Left ventricle myocardium superior (tissue), 1 donor: ENCODE measurements at places on chromosomes 12 and 14. TPM values are rescaled to one million over a fixed set of nuclear protein-coding genes. Genes with fewer than 3 reads are reported as not detected.

Gene LRRC10
- total RNA-seq: 50.8 TPM

DNA sequence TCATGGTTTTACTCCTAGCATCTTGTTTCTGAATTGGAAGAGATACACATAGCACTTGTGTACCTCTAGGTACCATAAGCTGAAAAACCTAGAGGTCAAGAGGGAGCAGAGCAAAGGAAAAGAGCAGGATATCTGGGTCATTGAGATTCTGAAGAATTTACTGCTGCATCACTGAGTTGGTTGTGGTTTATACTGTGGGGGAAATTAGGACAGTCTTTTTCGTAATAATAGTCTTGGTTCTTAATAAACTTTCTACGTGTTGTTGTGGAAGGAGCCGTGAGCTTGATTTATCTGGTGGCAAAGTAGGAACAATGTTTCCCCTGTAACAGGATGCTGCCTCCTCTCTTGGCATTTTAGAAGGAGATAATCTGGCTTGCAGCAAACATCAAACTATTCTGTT is 80.2 kb downstream of the SLC4A8 start:
- DNase-seq: no peak

Gene BCL11B
- total RNA-seq: 0.20 TPM

DNA sequence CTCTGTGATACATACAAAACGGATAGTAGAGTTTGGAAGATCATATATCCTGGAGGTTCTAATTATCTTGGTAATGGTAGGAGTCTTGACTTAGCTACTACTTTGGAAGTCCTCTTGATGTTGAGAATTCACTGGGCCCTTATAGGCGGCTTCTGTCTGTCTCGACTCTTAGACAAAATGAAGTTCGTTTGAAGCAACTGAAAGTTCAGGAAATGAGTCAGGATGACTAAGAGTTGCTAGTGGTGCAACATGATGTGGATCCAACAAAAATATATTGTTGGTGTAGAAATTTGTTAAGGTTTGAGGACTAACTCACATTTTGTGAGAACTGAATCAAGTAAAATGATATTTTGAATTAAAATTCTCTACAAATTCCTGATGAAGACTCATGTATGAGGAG is 272.7 kb downstream of the AEBP2 start:
- no peak for DNase-seq

Gene PSME2
- 92.6 TPM for total RNA-seq

GRCh38 chr14:24081739-24082211 is 10.4 kb downstream of the CPNE6 start:
- no peak for DNase-seq

DNA sequence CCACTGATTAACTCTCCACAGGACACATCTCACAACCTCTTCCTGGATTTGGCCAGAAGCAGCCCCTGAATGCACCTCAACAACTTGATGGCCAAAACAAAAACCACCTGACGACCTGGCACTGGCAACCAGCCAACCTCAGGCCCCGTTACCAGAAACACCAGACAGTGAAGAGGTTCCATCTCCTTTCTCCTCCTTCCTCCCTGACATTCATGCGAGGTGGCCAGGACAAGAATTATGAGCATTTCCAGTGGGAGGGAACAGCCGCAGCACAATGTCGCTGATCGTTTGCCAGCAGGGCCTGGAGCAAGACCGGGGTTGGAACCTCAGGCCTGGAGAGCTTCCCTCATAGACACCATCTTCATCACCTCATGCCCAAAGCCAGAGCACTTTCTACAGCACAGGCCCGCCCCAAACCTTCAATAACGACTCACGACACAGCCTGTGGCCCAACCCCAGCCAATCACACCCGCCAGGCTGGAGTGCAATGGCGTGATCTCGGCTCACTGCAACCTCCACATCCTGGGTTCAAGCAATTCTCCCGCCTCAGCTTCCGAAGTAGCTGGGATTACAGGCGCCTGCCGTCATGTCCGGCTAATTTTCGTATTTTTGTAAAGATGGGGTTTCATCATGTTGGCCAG is 48.7 kb downstream of the CCDC88C start:
- no peak for DNase-seq

Gene AICDA
- total RNA-seq: not detected

Gene STAC3
- total RNA-seq: 1.4 TPM

DNA sequence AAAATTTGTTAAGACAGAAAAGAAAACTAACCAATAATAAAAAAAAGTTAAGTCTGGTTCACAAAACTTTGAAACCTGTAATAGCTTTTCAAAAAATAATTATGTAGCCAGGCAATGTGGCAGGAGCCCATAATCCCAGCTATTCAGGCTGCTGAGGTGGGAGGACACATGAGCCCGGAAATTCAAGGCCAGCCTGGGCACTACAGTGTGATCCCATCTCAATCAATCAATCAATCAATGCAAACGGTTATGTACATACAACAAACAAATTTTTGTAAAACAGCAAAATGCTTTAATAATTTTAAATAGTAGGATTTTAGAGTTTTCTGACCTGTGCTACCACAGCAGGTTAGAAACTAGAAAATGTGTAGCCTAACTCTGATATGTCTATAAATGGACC is 152.4 kb downstream of the MED13L start:
- DNase-seq: no peak

GRCh38 chr12:26939192-26939832 is 1.0 kb downstream of the FGFR1OP2 start:
- no peak for DNase-seq

DNA sequence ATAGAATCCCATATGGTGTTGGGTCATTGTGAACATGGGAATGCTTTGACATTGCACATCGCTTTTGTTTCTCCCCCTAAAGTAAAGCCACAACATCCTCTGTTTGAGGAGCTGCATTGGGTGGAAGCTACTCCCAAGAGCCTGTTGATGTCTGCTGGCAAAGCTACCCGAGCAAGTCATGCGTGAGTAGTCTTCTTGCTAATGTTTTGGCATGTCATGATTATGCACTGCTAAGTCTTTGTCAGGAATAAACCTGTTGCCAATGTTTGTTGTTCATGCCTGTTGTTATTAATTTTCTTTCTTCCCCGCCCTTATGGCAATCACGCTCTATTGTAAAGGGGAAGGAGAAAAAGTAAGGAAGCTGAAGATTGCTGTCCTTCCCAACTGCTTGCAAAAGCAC is 97.3 kb downstream of the EXOC5 start:
- DNase-seq: no peak

DNA sequence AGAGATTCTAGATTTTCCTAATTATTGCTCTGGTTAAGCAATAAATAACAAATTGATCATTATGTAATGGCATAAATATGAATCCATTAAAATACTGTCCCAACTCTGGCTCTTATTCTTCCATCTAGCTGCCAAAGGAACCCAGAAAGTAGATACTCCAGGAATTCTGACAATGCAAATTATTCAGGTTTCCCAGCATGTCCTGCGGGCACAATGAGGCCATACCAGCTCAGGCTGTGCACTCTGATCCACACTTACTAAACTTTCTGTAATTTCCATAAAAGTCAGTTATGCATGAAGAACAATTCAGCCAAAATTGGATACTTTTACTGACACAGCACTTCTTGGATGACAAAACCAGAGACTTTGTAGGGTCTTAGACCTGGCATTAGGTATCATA is 576.3 kb downstream of the KCNH5 start:
- DNase-seq: no peak

- no peak for DNase-seq
Measured at GRCh38 chr12:27651201-27651600, 45.0 kb upstream of the REP15 start.

- no peak for DNase-seq
Measured at GRCh38 chr14:60695327-60695726, 28.8 kb downstream of the SIX4 start.

Gene ACAD10
- 35.8 TPM for total RNA-seq

DNA sequence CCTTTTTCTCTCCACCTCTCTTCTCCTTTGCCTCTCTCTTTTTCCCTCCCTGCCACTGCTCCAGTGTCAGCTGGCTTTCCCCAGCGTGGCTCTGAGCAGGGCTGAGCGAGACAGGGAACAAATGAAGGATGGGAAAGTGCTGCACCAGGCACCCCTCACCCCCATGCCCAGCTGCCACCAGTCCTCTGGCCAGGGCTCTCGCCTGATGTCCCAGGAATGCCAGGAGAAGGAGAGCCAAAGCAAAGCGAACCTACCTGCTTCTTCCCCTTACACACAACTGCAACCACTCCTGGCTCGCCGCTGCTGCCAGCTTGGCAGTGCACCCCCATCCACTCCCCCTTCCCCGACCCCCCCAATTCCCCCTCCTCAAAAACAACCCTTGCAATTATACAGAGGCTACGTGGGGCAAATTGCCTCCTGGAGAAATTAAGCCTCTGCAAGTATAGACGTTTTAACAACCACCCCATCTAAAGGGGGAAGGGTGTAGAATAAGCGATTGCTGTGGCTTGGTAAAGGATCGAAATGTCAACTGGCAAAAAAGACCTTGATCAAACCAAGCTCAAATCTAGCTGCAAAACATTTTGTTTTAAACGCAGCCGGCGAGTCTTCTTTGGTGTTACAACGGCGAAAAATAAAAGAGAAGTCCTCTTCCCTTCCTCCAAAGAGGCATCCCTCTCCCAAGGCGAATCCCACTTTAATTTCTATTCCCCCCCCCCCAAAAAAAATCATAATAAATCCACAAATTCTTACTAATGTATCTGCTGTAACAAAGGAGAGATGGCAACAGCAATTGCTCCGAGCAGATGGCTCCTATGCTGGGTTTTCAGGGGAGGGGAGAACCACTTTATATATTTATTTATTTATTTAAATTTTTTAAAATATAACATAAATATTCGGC is 2.9 kb downstream of the BCL11B start:
- no peak for DNase-seq

Gene SRRM4
- total RNA-seq: 0.42 TPM

GRCh38 chr12:128079-128478 is 61.5 kb downstream of the IQSEC3 start:
- no peak for DNase-seq

GRCh38 chr12:70469221-70469820 is 103.2 kb downstream of the KCNMB4 start:
- DNase-seq: no peak

GRCh38 chr12:94535510-94535921 is 75.8 kb upstream of the CEP83 start:
- DNase-seq: no peak

DNA sequence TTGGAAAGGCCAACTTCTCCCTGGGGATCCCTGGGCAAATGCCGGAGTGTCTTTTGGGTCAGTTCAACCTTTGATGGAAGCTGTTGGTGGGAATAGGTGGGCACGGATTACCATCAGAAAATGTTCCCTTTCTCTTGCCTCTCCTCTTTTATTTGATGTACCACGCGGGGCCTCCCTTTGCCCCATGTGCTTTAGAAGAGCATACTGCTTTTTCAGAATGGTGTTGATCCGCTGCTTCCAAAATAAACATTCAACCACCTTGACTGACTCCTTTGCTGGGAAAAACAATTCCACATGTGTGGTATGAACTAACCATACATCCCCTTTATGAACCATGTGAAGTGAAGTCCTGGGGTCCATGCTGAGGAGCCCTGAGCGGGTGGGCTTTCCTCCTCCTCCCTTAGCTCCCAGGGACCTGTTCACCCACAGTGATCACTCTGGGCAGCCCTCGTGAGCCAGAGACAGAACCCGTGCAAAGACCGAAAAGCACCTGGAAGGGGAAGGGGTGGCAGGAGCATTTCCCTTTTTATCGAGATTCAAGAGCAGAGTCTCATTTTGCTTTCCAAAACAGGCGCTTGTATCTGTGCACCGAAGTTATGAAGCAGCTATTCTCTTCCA is 44.2 kb upstream of the PRMT8 start:
- no peak for DNase-seq

DNA sequence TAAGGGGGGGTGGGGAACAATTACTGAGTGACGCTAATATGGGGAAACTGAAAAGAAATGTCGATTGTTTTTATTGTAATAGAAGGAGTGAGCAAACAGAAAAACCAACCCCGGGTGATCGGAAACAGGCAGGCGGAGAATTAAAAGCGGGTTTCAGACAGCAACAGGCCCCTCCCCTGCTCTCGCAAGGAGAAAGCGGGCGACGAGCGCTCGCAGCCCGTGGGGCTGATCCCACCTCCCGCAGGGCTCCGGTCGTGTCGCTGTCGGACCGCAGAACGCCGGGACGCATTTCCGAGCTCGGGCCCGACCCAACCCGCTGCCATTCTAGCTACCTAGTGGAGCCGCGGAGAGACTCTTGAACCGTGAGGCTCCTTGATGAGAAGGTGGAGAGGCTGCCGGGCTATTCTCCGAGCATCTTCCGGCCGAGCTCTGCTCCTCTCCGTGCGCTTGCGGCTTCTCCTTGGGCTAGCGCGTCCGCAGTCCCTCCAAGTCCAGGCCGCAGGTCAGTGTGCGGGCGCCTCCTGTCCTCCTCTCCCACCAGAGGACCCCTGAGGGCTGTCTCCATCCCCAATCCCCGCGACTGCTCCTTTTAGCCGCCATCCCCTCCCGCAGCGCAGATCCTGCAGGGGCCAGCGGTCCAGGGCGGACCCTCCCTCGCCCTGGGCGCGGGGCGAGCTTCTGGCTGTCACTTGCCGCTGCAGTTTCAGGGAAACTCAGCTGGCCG is 4.1 kb upstream of the PAX9 start:
- peak; percentile 19 for DNase-seq

GRCh38 chr14:95910628-95911027 is 34.0 kb downstream of the TUNAR start:
- no peak for DNase-seq

Gene SLC16A7
- 129 TPM for total RNA-seq

DNA sequence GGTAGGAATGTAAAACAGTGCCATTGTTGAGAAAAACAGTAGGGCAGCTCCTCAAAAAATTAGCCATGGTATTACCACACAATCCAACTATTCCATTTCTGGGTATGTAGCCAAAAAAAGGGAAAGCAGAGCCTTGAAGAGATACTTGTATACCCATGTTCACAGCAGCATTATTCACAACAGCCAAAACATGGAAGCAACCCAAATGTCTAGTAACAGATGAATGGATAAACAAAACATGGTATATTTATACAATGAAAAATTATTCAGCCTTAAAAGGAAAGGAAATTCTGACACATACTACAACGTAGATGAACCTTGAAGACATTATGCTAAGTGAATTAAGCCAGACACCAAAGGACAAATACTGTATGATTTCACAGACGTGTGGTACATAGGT is 67.6 kb upstream of the GNG2 start:
- no peak for DNase-seq

- DNase-seq: no peak
Measured at GRCh38 chr12:76881142-76881541, 2.3 kb upstream of the CSRP2 start.

DNA sequence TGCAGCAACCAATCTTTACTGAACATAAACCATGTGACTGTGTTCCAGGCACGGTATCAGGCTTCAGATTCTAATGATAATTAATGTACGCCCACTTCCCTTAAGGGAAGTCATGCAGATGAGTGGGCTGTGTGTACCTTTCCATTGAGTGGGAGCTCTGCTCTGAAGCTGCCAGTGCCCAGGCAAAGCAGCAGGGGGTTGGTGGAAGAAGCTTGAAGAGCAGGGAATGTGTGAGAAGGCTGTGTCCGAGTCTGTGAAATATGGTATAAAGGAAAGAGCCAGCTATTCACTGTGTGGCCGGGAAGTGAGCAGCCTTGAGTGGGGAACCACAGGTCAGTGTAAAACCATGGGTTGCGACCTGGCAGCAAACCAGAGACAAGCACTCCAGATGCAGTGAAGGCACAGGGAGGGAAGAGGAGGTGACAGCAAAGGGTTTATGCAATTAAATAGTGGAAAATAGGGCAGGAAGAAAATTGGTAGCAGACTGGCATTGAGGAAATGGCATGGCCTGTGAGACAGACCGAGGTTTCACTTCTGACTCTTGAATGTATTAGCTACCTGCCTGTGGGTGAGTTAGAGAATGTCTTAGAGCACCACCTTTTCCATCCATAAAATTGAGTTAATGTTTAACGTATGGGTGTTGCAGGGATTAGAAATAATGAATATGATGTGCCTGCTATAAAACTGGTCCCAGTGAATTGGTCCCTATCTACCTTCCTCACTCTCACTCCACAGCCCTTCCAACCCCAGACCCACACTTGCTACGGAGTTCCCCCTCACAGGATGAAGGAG is 116.4 kb downstream of the NTF3 start:
- DNase-seq: no peak

Gene TOMM20L
- not detected for total RNA-seq
